Activated naive CD8-positive, alpha-beta T cell treated with anti-CD3 and anti-CD28 coated beads, Interleukin-2, amount 10 ng/mL, durations not matched to agents 7 days and 5 days (primary cell): ENCODE measurements at places on chromosomes 12 and 14. TPM values are rescaled to one million over a fixed set of nuclear protein-coding genes. Genes with fewer than 3 reads are reported as not detected.

DNA sequence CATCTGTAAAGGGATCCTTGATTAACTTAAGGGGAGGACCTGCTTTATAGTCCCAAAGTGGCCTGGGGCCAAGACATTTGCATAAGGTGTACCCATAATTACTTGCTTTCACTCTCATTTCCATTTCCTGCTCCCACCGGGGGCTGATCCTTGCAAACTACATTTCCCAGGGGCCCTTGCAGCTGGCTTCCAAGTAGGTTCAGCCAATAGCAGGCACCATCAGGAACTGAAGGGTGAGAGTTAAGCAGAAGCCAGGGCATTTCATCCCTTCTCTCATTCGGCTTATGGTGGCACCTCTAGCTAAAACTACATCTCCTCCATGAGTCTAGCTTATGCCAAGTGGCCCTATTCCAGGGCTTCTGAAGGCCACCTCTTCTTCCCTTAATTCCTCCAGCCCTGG, 88.8 kb downstream of the CCDC60 start:
- DNase-seq, result no peak

DNA sequence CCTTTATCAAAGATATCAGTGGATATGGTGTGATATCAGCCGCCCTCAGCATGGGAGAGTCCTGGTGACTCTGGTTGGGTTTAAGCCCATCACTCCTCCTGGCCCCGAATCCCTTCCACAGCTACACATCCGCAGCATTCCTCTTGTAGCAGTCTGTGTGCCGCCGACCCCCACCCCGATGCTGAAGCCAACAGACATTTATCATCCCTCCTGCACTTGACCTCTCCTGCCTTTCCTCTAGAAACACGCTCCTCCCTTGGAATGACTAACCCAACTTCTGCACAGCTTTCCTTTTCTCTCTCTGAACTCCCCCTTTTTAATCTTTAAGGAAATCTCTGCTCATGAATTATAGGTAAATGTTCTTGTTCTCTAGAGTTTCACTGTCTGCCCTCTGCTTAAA, 250.9 kb upstream of the FOXN3 start:
- no peak for DNase-seq

GRCh38 chr14:58899317-58899713, 261.6 kb downstream of the DACT1 start:
- no peak for DNase-seq

DNA sequence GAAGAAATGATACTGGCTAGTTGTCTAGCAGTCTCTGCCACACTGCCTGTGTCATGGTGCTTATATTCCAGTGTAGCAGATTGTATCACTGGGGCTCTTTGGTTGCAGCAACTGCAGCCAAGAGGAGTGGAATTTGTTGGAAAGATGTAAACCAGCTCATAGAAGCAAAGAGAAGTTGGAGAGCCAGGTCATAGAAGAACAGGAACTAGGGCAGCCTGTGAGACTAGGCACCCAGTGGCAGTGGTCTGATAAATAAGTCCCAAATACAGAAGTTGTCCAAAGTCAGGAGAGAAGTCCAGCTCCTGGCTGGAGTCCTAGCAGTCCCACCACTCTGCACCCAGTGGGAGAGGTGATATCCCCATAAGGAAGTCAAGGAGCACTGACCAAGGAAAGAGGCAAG, 172.5 kb upstream of the ARID2 start:
- no peak for DNase-seq

GRCh38 chr12:66725031-66725430, 46.2 kb upstream of the GRIP1 start:
- DNase-seq, result no peak

GRCh38 chr12:22043943-22044342, 2.1 kb upstream of the CMAS start:
- DNase-seq, result no peak

DNA sequence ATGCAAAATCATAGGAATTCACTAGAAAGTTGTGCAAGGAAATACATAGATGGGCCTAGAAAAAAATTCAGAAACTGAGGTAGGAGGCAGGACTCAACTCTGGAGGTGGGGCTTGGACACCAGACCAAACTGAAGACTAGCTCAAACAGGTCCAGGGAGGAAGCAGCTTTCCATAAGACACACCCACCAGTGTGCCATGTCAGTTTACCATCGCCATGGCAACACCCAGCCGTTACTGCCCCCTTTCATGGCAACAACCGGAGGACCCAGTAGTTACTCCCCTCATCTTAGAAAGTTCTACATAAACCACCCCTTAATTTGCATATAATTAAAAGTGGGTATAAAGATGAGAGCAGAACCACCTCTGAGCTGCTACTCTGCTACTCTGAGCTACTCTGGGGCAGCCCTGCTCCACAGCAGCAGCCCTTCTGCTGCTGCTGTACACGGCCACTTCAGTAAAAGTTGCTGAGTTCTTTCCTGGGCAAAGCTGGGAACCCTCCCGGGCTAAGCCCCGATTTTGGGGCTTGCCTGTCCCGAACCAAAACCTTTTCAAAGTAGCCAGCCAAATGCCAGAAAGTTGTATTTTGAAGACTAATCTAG, 30.8 kb upstream of the NINJ2 start:
- no peak for DNase-seq

DNA sequence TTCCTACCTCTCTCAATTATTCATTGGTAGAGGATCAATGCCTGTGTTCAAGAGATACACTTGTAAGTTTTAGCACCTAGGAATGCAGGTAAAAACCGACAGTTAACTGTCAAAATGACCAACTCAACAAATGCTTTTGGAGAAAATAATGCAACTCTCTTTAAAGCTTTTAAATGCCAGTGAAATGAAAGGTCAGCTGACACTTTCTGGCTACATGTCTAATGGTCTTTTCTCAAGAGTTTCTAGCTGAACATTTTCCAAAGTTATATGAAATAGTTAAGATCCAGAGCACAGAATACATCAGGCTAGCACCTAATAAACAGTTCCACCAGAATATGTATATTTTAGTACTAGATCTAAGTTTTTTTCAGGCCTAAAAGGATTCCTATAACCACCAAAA, 2.0 kb downstream of the CSRNP2 start:
- DNase-seq, result no peak

DNA sequence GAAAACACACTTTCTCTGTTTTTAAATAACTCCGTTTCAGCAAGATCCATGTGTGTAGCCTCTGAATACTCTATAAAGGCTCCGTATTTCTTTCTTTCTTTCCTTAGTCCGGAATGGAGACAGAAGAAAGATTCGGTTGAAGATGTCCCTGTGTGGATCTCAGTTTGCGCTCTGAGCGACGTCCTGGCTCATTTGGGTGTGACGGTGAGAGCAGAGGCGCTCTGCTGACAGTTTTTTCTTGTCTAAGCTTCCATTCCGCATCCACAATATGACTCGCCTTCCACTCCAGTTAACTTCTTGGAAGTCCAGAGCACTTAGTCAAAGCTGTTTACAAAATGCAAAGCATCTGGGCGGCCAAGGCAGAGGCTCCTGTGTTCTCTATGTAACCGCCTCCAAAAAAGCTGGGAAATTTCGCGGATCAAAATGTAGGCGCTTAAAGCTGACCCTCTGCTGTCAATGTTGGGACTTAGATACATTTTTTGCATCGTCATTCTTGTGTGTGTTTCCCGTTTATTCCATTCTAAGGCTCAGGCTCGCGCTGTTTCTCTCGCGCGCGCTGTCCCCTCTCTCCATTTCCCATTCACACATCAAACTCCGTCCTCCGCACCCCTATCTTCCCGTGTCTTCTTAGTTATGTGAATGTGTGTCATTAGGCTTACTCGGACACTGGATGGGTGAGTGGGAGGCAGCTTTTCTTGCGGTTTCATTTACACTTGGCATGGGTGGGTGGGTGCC, 880 bp upstream of the FLRT2 start:
- no peak for DNase-seq

DNA sequence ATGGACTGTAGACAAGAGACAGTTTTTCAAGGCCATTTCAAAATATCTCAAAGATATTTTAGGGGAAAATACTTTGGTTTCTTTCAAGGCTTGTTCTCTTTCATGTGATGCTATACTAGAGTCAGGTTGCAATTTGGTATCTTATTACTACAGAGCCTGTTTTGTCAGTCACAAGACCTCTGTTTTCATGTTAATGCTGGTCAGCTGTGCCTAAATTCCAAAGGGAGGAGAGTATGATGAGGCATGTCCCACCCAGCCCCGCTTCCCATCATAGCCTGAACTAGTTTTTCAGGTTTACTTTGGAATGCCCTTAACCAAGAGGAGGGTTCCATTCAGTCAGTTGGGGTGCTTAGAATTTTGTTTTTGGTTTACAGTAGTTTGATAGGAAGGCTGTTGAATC, 52.6 kb downstream of the GPHB5 start:
- no peak for DNase-seq

DNA sequence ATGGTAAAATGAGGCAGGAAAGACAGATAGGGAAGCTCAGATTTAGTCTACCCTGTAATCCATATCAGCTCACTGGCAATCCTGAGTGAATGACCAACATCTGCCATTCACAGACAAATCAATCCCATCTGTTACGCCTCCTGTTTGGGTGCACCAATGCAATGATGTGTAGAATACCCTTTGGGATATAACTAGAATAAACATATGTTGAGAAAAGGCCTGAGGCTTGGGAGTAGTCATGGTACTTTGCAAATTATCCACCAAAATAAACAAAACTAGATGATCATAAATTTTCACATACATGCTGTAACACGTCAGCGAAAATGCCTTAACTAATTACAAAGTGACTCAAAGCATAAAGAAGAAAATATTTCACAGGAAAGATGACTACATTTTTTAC, 78.8 kb downstream of the KCNC2 start:
- no peak for DNase-seq

- DNase-seq, result peak; percentile 50
Observed at GRCh38 chr12:131222329-131223139, 268.8 kb downstream of the ADGRD1 start.

- DNase-seq, result no peak
Observed at GRCh38 chr12:6047249-6048237, 76.9 kb downstream of the VWF start.

The SLC10A1 gene
- total RNA-seq, result not detected

The RASAL1 gene
- 1.0 TPM for total RNA-seq
